Activated T-helper 2 cell treated with anti-CD3 and anti-CD28 coated beads, Interferon-gamma antibody, Interleukin-2, Interleukin-4, amounts not matched to agents 10 μg/mL and 5 μg/mL and 100 μg/mL, durations not matched to agents 14 hours and 24 hours and 36 hours (primary cell): ENCODE measurements at places on chromosomes 1 and 21.
A peak's percentile ranks its signal among the peaks of the same experiment; 100 is the strongest.

DNA sequence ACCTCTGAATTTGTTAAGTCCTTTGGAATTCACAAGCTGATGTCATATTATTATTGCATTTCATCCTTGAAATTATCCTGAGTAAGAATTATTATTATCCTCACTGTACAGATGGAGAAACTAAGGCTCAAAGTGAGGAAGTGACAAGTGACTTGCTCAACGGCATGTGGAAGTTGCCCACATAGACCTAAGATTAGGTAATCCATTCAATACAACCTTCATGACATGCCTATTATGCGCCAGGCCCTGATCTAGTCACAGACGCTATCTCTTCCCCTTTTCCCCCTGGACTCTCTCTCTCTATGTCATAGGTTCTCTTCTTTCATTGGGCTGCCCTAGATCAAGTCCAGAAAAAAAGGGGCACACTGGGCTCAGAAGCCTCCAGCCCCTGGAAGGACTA lies 84.9 kb upstream of the KCNK2 start:
- no peak for DNase-seq

- DNase-seq: no peak
Observed at GRCh38 chr1:8794605-8795004, 22.8 kb downstream of the RERE start.

DNA sequence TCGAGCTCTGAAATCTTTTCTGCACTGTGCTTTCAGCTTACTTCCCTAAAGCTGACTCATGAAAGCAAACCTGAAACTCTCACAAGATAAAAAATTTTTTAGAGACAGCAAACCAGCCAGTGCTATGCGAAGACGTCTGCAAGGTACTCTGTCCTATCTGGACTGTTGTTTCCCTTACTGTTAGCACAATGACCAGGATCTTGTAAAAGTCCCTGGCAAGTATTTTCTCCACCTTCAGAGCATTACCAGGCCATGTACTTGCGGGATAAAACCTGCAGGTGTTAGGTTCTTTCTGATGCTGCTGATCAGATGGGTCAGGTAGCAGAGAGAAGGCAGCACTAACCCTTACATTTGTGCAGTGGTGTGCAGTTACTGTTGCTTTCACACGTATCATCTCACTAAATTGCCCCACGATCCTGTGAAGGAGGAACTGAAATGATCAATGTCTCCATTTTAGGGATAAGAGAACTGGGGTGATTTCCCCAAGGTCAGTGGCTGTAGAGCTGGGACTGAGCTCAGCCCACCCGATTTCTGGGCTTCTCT lies 56.6 kb downstream of the PLXNA2 start:
- no peak for DNase-seq

DNA sequence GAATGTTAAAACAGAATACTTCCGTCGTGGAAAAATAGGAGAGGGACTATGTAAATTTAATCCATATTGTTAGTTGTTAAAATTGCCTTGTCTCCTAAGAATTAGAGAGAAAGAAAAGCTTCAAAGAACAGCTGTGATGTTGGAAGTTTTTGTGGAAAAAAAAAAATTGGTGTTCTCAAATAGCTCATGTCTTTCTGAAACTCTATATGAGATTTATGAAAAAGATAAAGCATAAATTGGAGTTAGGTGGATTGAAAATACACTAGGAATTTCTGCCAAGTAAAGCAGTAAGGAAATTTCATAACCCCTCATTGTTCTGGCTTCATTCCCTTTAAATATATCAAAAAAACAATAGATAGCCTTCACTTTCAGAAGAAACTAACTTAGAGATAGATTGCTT lies 274.0 kb upstream of the ADAMTS5 start:
- DNase-seq: no peak

- no peak for DNase-seq
Observed at GRCh38 chr1:110055493-110056284, 14.8 kb downstream of the ALX3 start.

DNA sequence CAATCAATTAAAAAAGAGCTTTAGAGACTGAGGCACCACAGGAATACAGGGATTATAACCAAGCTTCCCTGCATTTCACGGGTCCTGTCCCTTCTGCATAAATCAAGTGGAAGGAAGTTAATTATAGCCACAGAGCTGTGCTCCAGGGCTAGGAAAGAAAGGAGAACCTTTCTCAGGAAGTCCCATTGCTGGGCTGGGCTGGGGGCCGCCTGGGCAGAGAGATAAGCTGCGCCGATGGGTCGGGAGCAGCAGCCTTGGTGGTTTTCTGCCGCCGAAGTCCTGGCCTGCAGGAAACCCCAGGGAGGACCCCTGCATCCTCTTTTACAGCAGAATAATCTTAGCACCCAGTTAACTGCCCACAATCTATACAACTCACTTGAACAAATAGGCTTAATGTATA lies 12.6 kb upstream of the CD34 start:
- no peak for DNase-seq

- DNase-seq: no peak
Observed at GRCh38 chr21:31781737-31782136, 49.8 kb upstream of the SCAF4 start.

DNA sequence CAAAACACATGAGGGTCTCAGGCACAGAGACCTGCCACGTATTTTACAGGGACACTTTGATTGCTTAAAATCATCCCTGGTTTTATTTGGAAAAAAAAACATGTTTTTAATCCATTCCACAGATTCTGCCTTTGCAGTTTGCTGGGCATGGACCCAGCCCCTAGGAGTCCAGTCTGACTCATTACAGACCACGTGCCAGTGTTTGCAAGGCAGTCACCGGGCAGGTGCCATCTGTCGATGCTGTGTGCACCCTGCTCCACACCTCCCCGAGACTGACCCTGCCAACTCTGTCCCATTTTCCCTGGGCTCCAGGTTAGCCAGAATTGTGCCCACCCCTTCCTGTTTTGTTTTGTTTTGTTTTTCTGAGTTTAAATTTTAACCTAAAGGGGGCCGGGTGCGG lies 148.4 kb upstream of the TMEM51 start:
- no peak for DNase-seq

DNA sequence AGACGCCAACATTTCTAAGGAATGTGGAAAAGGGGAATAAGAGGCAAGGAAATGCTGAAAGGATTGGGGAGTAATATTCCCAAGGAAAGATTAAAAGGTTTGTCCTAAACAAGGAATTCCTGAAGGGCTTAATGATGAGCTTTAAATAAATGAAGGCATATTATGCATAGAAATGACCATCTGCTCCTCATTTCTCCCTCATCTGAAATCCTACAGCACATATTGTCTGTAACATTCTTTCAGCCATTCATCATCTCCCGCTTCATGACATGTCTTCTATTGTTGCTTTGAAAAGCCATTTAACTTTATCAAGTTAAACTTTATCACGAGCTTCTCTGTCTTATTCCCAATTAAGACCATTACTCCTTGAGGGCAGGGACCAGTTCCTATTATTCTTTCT lies 608.7 kb upstream of the PLXNA2 start:
- DNase-seq: no peak

- no peak for DNase-seq
Observed at GRCh38 chr1:198619375-198620140, 19.3 kb upstream of the PTPRC start.

- peak; percentile 85 for DNase-seq
Observed at GRCh38 chr1:204506969-204507316, 9.3 kb upstream of the MDM4 start.

GRCh38 chr1:206516728-206516990 lies 9.3 kb downstream of the RASSF5 start:
- DNase-seq: no peak

GRCh38 chr21:41894922-41895557 lies 15.9 kb upstream of the PRDM15 start:
- DNase-seq: no peak

- DNase-seq: no peak
Observed at GRCh38 chr21:41766883-41767605, at the start of gene RIPK4. Gene RIPK4 (minus strand): TSS chr21:41767052. CDS start chr21:41767041, 11 bp downstream.

- DNase-seq: no peak
Observed at GRCh38 chr1:179142889-179143299, 61.0 kb downstream of the TOR3A start.

DNA sequence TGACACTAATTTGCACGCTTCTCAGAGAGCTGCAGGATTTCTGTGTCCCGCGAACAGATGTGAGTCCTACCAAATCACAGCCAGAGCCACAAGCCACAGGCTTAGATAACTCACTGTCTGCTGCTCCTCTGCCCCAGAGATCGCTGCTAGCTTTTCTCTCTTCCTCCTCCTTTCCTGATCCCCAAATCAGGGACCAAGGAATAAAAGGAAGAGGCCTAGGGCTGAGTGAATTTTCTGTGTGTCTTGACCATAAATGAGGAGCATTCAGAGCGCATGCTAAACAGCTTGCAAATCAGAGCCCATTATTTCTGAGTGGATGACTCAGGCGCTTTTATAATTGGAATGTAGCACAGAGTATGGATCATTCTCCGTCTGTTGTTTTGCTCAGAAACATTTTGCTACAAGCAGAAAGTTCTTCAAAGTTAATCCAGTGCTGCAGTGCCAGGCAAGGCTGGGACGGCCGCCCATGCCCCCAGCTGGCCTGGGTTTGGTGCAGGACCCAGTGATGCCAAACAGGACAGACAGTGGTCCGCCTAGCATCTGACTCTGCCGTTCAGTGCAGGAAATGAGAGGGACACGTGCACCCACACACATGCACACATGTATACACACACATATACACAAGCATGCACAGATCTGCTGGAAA lies 38.2 kb downstream of the KCNAB2 start:
- no peak for DNase-seq

DNA sequence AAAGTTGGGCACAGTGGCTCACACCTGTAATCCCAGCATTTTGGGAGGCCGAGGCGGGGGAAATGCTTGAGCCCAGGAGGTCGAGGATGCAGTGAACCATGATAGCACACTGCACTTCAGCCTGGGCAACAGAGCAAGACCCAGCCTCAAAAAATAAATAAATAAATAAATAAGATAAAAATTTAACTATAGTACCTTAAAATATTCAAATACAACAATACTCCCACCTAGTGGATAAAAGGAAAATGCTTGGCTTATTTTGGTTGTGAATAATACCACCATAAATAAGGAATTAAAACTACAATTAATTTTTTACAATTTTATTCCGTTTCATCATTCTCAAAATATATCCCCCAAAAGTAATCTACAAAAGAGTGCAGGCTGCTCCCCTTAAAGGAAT lies 8.1 kb downstream of the PSMG1 start:
- no peak for DNase-seq

DNA sequence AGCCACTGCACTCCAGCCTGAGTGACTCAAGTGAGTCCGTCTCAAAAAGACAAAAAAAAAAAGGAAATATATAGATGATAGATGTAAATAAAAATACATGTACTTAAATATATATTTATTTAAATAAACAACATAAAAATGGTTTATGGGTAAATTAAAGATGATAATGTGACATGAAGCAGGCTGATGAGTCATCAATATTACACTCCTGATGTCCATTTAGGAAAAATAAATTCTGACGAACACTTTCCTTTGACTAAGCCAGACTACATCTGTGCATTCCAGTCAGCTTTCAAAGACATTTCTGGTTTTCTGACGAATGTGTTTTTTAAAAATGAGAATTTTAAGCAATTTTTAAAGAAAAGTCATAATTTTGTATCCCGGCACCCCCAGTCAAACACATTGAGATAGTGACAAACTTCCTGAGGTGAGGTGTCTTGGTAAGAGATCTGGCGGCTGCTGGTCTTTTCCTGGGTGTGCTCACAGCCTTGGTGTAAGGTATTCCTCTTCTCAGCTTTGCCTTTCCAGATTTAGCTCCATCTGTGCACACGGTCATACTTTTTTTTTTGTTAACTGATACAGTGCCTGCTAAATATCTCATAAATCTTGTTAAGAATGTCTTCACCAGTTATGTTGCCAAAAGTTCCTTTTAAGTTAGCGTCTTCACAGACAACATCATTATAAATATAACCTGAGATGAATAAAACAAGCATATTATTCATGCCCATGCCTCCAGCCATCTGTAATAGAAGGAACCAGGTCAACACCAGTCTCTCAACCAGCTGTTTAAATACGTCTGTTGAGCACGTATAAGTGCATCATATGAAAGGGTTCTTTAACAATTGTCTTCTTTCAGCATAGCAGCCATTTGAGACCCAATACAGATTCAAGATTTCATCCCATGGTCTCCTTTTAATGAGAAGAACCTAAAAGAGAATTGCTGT lies 214.5 kb upstream of the PLD5 start:
- DNase-seq: no peak

DNA sequence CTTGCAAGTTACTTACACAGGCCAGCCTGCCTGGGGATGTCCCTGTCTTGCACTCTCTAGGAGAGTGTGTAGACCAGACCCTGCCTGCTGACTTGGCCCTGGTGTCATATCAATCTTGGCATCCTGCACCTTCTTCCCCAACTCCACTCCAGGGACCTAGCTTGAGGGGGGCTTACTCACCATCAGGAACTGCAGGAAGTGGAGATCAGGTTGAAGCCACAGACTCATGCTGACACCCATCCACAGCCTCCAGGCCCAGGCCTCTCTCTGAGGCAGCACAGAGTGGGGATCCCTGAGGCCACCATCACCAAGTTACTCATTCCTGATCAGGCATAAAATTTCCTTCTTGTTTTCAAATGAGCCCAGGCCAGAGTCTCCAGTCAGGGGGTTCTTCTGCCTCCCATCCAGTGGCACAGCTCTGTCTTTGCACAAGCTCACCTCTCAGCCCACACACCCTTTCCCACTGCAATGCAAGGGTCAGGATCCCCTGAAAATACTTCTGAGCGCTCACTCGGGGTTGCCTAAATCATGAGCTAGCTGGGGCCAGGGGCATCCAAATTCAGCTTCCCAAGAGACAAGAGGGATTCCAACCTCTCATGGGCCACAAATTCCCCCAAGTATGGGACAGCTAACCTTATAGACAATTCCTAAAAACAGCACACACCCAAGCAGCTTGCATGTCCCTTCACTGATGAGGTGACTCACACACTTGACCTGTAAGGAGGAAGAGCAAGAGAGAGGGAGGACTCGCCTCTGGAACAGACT lies 33.5 kb downstream of the CSMD2 start:
- no peak for DNase-seq

DNA sequence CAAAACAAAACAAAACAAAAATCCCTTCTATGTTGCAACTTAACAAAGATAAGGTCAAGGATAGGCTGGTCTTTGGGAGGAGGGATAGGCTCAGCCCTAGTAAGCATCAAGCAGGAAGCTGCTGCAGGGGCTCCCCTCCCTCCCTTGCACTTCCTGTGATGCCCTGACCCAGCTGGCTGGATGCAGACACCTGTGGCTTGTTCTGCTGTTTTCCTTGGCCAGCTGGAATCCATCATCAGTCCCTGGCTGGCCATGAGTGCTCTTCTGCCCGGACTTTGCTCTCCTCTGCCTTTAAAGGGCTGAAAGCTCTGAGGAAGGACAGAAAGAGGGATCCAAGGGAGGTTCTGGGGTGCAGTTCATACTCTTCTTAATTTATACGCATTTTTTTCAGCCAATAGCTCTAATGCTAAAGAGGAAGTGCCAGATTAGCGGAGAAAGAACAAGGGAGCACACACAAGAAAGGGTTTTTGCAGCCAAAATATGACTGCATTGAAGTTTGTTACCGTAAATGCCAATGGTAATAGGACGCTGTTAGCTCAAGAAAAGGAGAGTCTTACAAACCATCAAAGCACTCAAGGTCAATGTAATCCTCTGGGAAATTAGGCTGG lies 19.9 kb upstream of the UBE2U start:
- no peak for DNase-seq
